ENCODE measurements at places on chromosomes 13 and 19.

- DNase-seq = no peak
Measured at GRCh38 chr19:30719999-30720345, 347.8 kb downstream of the ZNF536 start.

DNA sequence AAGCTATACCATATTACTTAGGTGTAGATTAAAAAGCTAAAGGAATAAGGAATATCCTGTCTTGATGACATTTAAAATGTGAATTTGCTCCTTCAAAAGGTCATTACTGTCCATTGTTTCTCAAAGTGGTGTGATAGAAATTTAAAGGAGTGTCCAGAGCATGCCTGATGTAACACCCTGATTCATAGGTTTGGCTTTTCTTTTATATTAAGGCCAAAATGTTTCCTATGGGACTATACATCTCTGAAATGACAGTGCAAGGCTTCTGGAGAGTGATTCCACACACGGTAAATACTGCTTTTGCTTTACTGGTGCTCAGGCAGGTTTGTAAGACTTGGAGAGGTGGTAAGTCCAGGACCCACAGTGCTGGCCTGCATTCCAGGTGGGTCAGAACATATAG, 289.9 kb downstream of the RFC3 start:
- no peak for DNase-seq

GRCh38 chr13:29702912-29703351, 107.4 kb upstream of the SLC7A1 start:
- DNase-seq = no peak

DNA sequence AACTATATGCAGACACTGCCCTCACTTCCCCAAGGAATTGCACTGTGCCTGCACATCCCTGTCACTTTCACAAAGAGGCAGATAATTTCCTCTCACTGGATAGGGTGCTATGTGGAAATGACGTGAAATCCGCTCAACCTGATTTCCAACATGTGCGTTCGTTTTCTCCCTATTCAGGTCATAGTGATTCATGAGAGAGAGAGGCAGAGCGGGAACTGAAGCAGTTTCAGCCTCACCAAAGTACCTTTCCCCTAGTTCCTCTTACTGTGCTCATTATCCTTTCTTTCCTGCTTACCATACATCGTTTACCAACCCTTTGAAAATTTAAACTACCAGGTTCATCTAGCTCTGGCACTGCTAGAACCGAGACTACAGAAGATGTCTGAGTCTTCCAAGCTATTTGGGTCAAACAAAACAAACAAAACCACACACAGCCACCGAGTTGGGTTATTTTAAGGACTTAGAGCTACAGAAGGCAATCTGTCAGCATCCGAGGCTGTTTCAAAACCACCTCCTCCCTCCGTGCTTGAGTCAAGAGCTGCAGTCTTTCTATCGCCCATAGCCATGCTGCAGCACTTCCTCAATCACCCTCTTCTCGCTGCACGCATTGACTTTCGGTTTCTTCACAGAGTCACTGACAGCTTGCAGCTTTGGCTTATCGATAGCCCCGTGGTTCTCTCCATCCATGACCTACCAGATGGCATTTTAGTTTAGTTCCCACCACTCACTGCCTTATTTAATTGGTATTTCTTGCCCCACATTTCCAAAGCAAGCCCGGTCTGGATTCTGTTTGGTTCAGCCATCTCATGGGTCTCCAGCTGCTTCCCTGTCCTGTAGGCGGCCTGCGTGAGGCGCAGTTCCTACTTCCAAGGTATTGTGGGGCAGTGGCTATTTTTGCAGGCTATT, 1395.8 kb downstream of the EFNB2 start:
- peak; percentile 70 for DNase-seq

DNA sequence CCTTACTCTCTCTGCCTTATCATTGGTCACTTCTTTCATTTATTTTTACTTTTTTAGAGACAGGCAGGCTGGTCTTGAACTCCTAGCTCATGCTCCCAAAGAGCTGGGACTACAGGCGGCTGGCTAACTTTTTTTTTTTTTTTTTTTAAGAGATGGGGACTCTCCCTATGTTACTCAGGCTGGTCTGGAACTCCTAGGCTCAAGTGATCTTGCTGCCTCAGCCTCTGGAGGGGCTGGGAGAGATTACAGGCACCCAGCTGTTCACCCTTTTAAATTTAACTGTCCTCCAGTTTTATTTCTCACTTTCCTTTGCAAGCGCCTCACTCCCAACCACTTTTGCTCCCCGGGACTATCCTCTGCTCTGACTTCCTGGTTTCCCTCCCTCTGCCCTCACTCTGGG, 5.6 kb upstream of the CLDN10 start:
- no peak for DNase-seq

GRCh38 chr19:407511-408440, 1.2 kb downstream of the C2CD4C start:
- no peak for DNase-seq

- DNase-seq = no peak
Measured at GRCh38 chr13:60494296-60494695, 97.3 kb downstream of the TDRD3 start.

DNA sequence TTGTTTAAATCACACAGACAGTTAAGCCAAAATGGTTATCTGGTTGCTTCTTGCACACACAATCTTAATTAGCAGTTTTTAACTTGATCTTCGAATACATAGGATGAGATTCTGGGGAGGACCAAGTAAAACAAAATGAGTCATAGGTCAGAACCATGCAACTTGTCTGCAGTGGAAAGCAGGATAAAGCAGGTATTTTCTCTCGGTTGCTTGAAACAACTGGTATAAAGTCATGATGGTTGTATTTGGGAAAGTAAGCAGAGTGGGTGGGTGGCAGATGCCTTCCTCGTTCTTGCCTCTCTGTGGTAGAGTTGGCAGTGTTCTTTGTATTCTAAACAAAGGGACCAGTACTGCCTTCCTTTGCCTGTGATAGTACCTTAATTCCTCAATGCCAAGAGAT, 167.0 kb downstream of the COG6 start:
- no peak for DNase-seq

DNA sequence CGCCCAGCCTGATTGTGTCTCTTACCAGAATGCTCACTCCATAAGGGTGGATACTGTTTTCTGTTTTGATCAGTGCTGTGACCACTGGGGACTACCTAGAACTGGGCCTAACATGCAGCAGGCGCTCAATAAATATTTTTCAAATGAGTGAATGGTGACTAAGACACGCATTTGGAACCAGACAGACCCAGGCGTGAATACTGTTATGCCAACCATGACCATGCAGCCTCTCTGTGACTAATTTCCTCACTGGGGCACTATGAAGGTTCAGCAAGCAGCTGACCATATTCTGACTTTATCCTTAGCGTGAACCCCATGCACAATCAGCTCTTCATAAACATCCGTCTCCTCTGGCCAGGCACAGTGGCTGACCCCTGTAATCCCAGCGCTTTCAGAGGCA, 13.0 kb upstream of the SPC24 start:
- DNase-seq = no peak

GRCh38 chr19:46426506-46427162, 2.1 kb downstream of the PNMA8C start:
- DNase-seq = peak; percentile 63

DNA sequence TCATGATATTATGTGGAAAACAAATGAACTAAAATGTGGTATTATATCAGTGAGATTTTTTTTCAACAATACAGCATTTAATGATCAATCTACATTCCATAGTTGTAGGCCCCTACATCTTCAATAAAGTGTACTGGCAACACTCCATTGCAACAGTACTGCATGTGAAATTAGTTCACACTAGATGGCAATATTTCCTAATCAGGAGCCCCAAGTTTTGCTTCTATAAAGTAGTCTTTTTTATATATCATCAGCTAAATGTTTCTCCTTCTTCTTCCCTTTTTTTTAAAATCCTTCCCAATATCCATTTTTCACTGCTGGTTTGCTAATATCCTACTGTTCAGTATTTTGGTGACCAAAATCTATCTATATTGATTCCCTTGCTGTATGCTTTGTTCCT, 528.3 kb upstream of the ATXN8OS start:
- no peak for DNase-seq

DNA sequence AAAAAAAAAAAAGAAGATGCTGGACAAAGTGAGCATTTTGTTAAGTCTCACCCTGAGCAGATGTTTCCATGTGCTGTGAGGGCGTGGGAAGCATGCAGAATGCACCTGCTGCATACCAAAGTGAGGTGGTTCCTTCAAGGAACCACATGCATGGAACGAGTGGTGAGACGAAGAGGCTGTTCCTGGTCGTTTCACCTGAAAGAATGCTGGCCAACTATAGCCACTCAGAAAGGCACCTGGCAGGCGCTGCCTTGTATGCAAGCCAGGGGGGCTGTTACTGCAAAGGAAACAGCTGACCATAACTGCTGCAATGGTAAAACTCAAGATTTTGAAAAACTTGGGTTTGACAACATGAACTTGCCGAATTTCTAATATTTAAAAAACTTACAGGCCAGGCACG, 14.7 kb downstream of the MIER2 start:
- DNase-seq = no peak

DNA sequence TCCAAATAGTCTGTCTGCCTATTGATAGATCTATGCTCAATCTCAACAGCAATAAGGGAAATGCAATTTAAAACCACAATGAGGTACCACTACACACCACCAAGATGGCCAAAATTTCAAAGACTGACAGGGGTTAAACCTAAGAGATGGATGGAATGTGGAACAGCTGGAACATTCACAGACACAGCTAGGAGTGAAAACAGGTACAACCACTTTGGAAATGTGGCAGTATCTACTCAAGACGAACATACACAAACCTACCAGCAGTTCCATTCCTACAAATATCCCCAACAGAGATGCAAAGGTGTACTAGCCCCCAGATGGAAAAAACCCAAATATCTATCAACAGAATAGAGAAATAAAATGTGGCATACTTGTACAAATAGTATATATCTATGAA, 86.4 kb downstream of the TSC22D1 start:
- DNase-seq = no peak

- no peak for DNase-seq
Measured at GRCh38 chr13:111534751-111535522, 214.5 kb downstream of the TEX29 start.

GRCh38 chr13:107548338-107548737, 667.0 kb downstream of the LIG4 start:
- DNase-seq = no peak

DNA sequence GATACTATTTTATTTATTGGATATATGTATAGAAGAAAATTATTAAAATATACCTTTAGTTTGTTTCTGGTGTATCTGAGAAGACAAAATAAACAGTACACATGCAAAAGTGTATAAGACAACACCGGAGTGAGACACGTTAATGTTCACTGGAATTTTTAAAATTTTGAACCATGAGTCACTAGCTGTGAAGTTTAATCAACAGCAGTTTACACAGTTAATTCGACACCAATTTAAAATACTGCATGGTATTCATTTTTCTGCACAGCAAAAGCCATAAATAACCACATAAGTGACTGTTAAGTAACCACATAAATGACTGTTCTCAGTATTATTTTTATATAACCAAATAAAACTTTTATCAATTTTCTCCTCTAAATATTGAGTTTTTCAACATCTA, 418.7 kb upstream of the NBEA start:
- DNase-seq = no peak

DNA sequence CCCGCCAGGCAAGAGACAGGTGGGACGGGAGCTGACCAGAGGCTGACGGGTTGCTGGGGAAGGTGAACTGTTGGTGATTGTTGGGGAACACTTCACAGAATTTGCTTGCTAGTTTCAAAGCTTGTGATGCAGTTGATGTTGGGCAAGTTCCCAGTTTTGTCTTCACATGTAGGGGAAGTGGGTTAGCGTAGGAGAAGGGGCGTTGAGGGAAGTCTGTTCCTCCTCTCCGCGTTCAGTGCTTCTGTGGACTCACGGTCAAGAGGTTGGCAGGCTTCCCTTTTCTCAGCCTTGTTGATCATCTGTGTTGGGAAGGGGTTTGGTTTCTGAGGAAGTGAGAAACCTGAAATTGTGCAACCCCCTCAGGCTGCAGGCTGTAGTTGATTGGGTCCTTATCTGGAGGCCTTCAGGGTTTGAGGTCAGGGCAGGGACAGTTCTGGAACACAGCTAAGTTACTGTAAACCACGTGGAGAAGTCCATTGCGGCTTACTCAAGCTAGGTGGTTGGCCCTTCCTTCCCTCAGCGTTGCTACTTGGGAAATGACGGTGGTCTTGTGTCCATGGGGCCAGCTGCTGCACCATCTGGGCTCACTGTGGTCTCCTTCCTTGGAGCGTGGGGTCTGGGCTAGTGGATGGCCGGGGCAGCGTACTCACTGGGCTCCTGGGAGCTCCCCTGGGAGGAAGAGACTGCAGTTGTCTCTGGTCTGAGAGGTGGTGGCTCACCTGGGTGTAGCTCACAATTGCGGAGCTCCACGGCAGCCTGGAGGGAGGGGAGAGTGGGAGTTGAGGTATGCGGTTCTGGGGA, 7.5 kb downstream of the RPS9 start:
- DNase-seq = peak; percentile 65

DNA sequence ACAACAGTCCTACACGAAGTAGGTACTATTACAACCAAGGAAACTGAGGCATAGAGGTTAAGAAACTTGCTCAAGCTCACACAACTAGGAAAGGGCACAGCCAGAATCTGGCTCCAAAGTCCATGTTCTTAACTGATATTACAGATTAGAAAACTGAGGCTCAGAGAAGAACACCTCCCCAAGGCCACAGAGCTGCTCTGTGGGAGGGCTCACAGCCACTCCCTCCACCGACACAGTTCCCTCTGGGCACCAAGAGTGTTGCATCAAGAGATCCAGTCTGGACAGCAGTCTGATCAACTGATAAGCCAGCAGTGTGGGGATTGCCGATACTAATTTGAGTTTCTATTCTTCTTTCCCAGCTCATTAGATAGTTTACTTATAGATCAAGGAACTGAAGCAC, 29.5 kb downstream of the SLC15A1 start:
- DNase-seq = no peak

Measured in stimulated activated naive CD8-positive, alpha-beta T cell treated with anti-CD3 and anti-CD28 coated beads, Interleukin-15, amount 100 ng/mL, for 72 hours (primary cell).